ENCODE measurements at places on chromosomes 6 and 20.
A peak's percentile ranks its signal among the peaks of the same experiment; 100 is the strongest.

DNA sequence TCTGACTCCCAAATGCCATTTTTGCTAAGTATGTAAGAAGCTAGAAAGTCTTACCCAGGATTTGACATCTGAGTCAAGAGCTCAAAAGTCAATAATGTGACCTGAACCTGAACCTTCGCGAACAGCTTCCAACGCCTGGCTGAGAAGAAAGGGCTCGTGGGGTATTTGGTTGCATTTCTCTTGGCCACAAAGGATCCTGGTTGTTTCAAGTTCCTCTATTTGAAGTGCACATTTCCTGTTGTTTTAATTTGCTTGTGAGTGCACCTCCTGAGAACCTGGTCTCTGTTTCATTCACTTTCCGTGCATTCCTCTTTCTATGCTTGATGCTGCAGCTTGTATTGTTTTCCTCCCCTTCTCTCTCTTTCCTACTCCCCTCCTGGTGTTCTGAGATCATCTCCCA, 212.5 kb downstream of the FOXA2 start:
- H3K27ac ChIP-seq: no peak overlapping the region
- DNase-seq: no peak
- no peak overlapping the region for H3K4me3 ChIP-seq
- H3K27me3 ChIP-seq: peaks cover 8% of the 10 kb centered on the region
- H3K36me3 ChIP-seq: no peaks in the 10 kb centered on the region

- peak overlapping the region; percentile 52 for H3K4me3 ChIP-seq
- no peaks in the 10 kb centered on the region for H3K36me3 ChIP-seq
- DNase-seq: no peak
- peak overlapping the region; percentile 67 for H3K27ac ChIP-seq
- H3K4me1 ChIP-seq: peaks cover 48% of the 10 kb centered on the region
Observed at GRCh38 chr6:56691286-56691595, 48.6 kb upstream of the DST start.

GRCh38 chr20:59933296-59933848, at the start of gene SYCP2:
Gene SYCP2, minus strand, starts transcription at chr20:59933637. Its CDS starts 11,224 bp downstream, at chr20:59922413.
- H3K36me3 ChIP-seq: no peaks in the 10 kb centered on the region
- DNase-seq: peak; percentile 76
- H3K27ac ChIP-seq: peak within 1 kb of the TSS; percentile 84
- H3K4me3 ChIP-seq: peak within 1 kb of the TSS; percentile 68
- H3K4me1 ChIP-seq: peaks cover 33% of the 10 kb centered on the region

DNA sequence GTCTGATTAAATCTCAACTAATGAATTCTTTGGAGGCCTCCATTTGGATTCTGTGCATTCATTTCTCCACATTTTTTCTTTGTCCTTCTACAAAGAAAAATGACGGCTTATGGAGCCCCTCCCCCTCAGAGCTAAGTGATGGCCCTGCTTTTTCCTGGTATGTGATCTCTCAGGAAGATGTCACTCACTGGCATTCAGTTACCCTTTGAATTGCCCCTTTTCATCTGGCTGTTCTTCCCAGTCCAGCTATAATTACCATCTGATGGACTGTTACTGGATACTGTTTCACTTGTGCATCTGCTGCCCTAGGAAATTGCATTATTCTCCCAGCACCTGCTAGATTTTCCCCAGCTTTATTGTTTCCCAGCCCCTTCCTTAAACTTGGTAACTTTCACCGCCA, 151.9 kb downstream of the CFAP61 start:
- H3K27ac ChIP-seq: no peak overlapping the region
- H3K4me3 ChIP-seq: no peak overlapping the region
- no peak for DNase-seq
- peaks cover 5% of the 10 kb centered on the region for H3K27me3 ChIP-seq
- H3K36me3 ChIP-seq: no peaks in the 10 kb centered on the region

DNA sequence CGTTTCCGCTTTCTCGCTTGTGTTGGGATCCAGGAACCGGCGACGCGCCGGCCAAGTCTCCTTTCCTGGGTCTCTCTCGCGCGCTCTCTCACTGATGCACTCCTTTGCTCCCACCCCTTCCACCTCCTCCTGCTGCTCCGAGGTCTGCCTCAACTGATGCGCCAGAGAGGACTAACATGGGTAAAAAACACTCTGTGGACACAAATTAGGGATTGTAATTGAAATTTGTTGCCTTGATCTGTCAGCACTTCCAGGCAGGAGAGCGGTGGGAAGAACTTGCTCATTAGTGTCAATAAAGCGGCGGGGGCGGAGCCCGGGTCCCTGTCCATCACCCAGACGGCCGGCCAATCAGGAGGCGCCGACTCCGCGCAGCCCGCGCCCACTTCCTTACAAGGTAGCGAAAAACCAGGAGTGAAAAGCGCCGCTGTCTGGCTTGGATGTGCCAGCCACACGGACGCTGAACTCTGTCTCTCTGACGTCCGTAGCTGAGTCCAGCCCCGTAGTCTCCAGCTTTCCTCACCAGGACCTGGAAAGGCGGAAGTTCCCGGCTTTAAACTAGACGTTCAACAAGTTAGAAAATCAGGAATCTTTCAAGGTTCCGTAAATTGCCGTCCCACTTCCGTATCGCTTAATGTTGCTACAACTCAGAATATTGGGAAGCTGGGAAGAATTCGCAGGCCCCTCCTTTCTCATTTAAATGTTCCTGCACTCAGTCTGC, at the start of gene TBX18:
TBX18 (minus strand) TSS at position 267 of the 718 bp plus-strand sequence. CDS start 417 bp downstream, outside the sequence.
- no peaks in the 10 kb centered on the region for H3K4me1 ChIP-seq
- H3K27me3 ChIP-seq: peaks cover 9% of the 10 kb centered on the region
- peak within 1 kb of the TSS; percentile 87 for H3K27ac ChIP-seq
- peak within 1 kb of the TSS; percentile 55 for H3K4me3 ChIP-seq
- no peaks in the 10 kb centered on the region for H3K36me3 ChIP-seq

DNA sequence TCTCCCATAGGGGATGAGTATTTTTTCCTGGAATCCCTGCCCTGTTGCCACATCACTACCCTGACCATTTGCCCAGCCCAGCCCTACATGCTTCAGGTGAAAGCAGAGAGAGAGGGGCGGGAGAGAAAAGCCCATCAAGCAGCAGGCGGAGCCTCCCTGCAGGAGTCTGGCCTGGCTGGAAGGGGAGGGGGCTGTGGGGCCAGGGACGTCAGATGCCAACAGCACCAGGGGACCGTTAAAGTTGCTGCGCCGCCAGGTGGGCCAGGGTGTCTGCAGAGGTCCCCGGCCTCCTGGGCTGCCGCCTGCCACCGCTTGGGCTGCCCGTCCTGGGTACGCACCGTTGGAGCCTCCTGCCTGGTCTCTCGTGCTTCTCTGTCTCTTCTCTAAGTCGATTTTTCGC, 757 bp upstream of the R3HDML start:
- H3K36me3 ChIP-seq: no peaks in the 10 kb centered on the region
- no peak for DNase-seq
- H3K4me3 ChIP-seq: no peak overlapping the region
- H3K4me1 ChIP-seq: no peaks in the 10 kb centered on the region
- no peaks in the 10 kb centered on the region for H3K27me3 ChIP-seq
- no peak overlapping the region for H3K27ac ChIP-seq

DNA sequence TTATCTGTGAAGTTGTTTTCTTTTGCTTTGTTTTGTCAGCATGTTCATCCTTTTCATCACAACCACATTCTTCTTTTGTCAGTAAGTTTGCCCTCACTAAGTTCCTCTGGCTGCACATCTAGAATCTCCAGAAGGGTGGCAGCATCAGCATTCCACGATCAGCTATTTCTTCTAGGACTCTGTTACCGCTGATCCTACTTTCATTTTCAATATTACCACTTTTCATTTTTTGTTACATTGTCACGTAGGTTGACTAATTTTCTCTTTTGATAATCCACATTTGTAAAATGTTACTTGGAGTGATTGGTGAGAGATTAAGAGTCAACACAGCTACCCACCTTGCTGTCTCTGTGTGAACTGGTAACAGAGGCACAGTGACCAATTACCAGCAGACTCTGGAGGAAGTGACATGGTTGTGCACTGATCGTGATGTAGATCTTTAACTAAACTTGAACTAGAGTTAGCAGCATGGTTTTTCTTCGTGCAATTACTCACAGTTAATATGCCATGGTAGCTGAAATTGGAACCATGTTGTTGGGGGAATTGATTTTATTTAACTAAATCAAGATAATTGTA, 307.9 kb upstream of the SLC35B3 start:
- DNase-seq: no peak
- H3K27ac ChIP-seq: no peak overlapping the region
- no peak overlapping the region for H3K4me3 ChIP-seq
- no peaks in the 10 kb centered on the region for H3K4me1 ChIP-seq

- H3K4me1 ChIP-seq: no peaks in the 10 kb centered on the region
- no peak overlapping the region for H3K27ac ChIP-seq
- H3K4me3 ChIP-seq: no peak overlapping the region
- H3K27me3 ChIP-seq: no peaks in the 10 kb centered on the region
- DNase-seq: no peak
- H3K36me3 ChIP-seq: no peaks in the 10 kb centered on the region
Observed at GRCh38 chr6:123850555-123850954, 46.9 kb downstream of the NKAIN2 start.

DNA sequence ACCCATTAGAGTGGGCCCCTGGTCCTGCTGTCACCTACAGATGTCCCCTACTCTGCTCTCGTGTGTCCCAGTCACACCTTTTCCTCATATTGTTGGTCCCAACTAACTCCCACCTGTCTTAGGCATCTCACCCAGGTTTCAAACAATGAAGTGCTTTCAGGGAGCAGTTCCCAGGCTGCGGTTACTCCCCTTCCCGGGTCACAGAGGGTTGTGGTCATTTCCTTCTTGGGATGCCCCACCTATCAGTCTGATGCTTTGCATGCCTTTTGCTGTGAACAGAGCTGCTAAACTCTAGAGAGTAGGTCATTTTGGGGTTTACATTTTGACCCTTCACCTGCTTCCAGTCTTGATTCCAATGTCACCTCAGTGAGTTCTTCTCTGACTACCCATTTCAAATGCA, 181.6 kb downstream of the CDC5L start:
- no peak for DNase-seq
- no peak overlapping the region for H3K4me3 ChIP-seq
- H3K27me3 ChIP-seq: no peaks in the 10 kb centered on the region
- H3K27ac ChIP-seq: peak overlapping the region; percentile 55
- no peaks in the 10 kb centered on the region for H3K36me3 ChIP-seq

- no peak for DNase-seq
- no peak overlapping the region for H3K4me3 ChIP-seq
- H3K27me3 ChIP-seq: no peaks in the 10 kb centered on the region
- peaks cover 22% of the 10 kb centered on the region for H3K4me1 ChIP-seq
Observed at GRCh38 chr6:145904868-145905267, 59.3 kb downstream of the SHPRH start.

GRCh38 chr6:45478240-45478639, 100.5 kb upstream of the SUPT3H start:
- no peak for DNase-seq
- no peak overlapping the region for H3K4me3 ChIP-seq
- H3K27me3 ChIP-seq: no peaks in the 10 kb centered on the region
- no peaks in the 10 kb centered on the region for H3K36me3 ChIP-seq
- no peak overlapping the region for H3K27ac ChIP-seq

GRCh38 chr20:25033265-25033923, 24.5 kb downstream of the ACSS1 start:
- DNase-seq: no peak
- H3K27ac ChIP-seq: peak overlapping the region; percentile 80
- no peaks in the 10 kb centered on the region for H3K36me3 ChIP-seq
- H3K4me3 ChIP-seq: no peak overlapping the region

GRCh38 chr6:43286980-43287716, 10.9 kb upstream of the SLC22A7 start:
- H3K36me3 ChIP-seq: no peaks in the 10 kb centered on the region
- no peak overlapping the region for H3K4me3 ChIP-seq
- no peak overlapping the region for H3K27ac ChIP-seq
- no peak for DNase-seq
- no peaks in the 10 kb centered on the region for H3K27me3 ChIP-seq

GRCh38 chr6:118725944-118726343, 74.6 kb upstream of the CEP85L start:
- H3K27me3 ChIP-seq: no peaks in the 10 kb centered on the region
- H3K27ac ChIP-seq: no peak overlapping the region
- no peaks in the 10 kb centered on the region for H3K4me1 ChIP-seq
- no peak overlapping the region for H3K4me3 ChIP-seq
- no peaks in the 10 kb centered on the region for H3K36me3 ChIP-seq
- no peak for DNase-seq

DNA sequence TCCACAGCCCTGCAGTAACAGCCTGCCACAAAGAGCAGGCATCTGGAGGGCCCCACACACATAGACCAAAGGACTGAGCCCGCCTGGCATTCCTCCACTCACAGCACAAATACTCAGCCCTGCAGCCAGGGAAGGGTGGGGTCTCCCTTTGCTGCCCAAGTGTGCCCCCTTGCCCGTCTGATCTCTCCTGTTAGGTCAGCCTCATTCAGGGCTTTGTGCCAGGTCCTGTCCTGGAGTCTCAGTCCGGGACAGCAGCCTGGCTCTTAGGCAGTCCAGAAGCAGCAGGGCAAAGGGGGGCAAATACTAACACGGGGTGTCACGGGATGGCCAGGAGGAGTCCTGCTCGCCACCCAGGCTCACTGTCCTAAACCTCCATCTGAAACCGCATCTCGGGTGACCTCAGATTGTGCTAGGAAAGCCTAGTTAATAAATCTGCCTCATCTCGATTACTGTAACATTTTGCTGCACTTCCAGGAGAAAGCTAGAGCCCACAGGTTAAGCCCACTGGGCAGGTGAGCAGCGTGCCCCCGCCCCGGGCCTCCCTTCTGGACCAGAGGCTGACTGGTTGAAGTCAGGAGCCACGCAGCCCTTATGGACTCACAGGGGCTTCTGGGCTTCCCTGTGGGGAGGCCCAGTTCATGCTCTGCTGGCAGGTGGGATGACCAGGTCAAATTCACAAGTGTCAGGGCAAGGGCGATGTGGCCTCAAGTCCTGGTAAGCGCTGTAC, 3.2 kb upstream of the OGFR start:
- peaks cover 61% of the 10 kb centered on the region for H3K4me1 ChIP-seq
- H3K36me3 ChIP-seq: peaks cover 44% of the 10 kb centered on the region
- H3K4me3 ChIP-seq: no peak overlapping the region
- H3K27me3 ChIP-seq: no peaks in the 10 kb centered on the region
- no peak for DNase-seq

GRCh38 chr20:8388707-8389106, 256.6 kb downstream of the PLCB1 start:
- H3K4me3 ChIP-seq: no peak overlapping the region
- no peak overlapping the region for H3K27ac ChIP-seq
- H3K27me3 ChIP-seq: no peaks in the 10 kb centered on the region
- peaks cover 24% of the 10 kb centered on the region for H3K4me1 ChIP-seq

- no peaks in the 10 kb centered on the region for H3K27me3 ChIP-seq
- no peaks in the 10 kb centered on the region for H3K36me3 ChIP-seq
- no peak overlapping the region for H3K4me3 ChIP-seq
- H3K4me1 ChIP-seq: peaks cover 36% of the 10 kb centered on the region
- no peak for DNase-seq
Observed at GRCh38 chr6:41727705-41728072, 7.7 kb downstream of the TFEB start.

DNA sequence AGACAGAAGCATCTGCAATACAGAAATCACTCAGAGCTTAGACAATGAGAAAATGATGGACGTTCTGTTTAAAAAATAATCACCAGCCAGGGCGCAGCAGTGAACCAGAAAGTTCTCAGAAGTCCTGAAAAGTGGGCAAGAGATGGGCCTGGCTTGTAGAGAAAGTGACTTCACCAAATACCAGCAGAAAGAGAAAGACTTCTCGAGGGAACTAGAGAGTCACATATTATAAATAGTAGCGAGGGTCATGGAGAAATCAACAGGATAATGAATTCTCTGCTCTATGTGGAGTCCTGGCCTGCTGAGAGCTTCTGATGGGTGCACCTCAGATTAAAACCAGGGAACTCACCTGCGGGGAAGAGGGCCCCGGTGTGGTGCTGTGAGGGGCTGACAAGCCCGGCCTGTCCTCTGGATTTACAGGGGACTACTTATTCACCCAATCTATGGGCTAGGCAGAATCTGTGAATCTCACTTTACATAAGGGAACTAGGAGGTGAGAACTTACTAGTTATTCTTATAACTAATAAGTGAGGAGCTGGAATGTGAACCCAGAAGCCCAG, 5.6 kb upstream of the RAMACL start:
- no peak overlapping the region for H3K4me3 ChIP-seq
- peaks cover 51% of the 10 kb centered on the region for H3K4me1 ChIP-seq
- no peaks in the 10 kb centered on the region for H3K27me3 ChIP-seq
- H3K36me3 ChIP-seq: no peaks in the 10 kb centered on the region
